Stimulated activated CD4-positive, alpha-beta T cell treated with anti-CD3 and anti-CD28 coated beads, Interleukin-12 subunit alpha, Interleukin-12 subunit beta, amount 100 ng/mL, for 48 hours (primary cell): ENCODE measurements at places on chromosomes 12 and 14.

DNA sequence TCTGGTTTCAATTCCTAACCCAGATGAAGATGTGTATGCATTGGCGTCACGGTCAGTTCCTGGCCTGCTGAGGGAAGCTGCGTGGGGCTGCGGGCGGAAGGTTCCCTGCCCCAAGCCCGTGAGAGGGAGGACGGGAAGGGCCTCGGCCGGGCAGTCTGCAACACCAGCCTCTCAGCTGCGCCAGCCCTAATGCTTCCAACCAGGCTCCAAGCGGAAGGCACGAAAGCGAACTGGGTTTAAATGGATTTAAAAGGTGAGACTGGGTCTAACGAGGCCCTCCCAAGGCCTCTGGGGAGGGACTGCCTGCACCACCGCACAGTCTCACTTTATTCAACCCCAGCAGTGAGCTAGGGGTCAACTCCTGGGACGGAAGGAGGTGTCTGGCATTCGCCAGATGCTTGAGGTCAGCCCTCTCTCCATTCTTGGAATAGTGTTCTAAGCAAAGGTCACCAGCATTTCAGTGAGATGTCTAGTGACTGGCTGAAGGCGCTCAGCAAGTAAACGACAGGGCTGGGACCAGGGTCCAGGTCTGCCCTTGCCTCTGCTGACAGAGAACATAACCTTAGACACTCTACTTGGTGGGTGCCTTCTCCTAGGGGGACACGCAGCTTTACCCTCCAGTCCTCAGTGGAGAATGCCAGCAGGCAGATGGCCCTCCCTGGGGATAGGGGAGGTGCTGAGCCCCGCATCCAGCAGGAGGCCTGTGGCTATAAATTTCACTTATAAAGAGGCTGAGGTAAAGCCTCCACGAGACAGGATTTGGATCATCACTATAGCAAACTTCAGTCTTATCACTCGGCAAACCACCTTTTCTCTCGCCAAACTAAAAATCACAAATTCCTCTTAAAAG is 92.2 kb downstream of the PIWIL1 start:
- DNase-seq = no peak

GRCh38 chr14:67529947-67530935 is 2.8 kb upstream of the PLEKHH1 start:
- no peak for DNase-seq

GRCh38 chr12:127063339-127064072 is 1203.5 kb upstream of the TMEM132C start:
- DNase-seq = no peak

GRCh38 chr12:17372508-17372907 is 717.5 kb downstream of the RERGL start:
- DNase-seq = no peak

DNA sequence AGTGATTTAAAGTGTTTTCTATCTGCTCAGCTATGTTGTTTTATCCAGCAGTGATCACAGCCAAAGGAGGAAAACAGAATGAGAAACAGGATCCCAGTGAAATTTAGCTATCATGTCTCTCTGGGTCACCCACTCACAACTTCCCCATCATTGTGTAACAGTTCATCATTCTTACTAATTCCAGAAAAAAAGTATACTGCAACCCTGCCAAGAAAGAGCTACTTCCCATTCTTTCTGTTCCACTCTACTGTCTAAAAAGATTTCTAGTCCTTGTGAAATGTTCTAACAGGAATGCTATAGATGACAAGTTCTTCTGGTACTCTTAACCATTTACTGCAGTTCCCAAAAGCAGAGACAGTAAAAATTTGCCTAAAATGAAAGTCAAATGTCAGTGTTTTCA is 39.2 kb upstream of the CD163 start:
- DNase-seq = no peak

DNA sequence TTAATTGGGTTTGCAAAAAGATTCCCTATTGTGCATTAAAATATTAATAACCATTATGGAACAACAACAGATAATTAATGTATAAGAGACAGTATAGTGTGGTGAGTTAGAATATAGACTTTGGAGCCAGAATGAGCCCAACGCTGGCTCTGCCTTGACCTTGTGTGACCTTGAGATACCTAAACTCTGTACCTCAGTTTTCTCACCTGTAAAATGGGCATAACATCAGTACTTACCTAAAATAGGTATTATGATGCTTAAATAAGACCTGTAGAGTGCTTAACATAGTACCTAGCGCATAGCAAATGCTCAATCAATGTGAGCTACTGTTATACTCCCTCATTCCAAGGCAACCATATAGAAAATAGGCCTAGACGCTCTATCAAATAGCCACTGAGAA is 90.9 kb upstream of the TTC7B start:
- DNase-seq = no peak

DNA sequence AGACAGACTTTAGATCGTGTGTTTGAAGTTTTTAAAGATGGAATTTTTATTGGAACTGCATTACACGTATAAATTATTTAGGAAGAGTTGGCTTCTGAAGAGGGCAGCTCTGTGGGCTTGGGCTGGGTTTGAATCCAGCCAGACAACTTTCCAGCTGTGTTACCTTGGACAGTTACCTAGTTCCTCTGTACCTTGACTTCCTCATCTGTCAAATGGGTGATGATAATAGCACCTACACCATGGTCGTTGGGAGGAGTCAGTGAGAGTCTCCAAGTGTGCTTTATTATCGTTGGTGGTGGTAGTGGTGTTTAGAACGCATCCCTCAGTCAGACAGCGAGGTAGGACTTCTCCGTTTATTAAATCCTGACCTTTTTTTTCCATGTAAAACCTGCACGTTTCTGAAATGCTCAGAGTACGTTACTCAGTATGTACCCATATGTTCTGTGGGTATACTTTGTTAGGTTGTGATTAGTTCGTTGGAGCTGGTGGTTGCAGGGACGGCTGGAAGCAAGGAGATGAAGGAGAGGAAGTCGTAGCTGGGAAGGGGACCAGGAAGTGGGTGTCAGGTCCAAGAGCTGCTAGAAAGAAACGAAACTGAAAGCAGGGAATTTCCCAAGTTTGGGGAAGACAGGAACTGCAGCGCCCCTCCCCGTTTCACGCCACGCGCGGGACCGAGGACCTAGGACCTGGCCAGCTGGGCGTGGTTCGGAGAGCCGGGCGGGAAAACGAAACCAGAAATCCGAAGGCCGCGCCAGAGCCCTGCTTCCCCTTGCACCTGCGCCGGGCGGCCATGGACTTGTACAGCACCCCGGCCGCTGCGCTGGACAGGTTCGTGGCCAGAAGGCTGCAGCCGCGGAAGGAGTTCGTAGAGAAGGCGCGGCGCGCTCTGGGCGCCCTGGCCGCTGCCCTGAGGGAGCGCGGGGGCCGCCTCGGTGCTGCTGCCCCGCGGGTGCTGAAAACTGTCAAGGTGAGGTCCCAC is at the start of gene OAS3:
Gene OAS3 (plus strand): TSS at position 734 of the 979 bp plus-strand sequence. CDS start 57 bp downstream, at position 791.
- peak; percentile 51 for DNase-seq

DNA sequence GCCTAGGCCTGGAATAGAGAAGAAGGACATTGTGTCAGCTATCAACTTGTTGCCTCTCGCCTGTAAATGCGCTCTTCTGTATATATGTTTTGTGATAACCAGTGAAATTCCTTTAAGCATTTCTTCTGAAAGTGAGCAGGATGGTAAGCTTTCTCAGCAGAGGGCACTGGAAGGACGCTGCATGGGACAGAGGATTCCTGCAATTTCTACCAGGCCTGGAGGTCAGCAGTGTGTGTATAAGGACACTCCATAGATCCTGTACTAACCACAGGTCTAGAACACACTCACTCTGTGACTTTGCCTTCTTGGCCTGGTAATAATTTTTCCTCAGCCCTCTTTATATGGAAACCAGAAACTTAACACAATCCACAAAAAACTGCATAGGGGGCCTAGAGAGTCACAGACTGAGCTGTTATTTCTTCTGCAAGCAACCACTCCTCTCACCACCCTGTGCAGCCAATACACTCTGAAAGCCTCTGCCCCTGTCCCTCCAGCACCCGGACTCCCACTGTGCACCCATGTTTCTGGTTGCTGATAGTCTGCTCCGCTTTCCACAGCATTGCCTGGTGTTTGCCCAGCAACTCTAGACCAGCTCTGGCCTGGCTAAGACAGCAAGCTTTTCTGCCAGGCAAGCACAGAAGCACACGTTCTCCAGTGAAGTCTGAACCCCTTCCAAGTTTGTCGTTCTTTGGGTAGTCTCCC is 94.0 kb upstream of the RMST start:
- DNase-seq = no peak

DNA sequence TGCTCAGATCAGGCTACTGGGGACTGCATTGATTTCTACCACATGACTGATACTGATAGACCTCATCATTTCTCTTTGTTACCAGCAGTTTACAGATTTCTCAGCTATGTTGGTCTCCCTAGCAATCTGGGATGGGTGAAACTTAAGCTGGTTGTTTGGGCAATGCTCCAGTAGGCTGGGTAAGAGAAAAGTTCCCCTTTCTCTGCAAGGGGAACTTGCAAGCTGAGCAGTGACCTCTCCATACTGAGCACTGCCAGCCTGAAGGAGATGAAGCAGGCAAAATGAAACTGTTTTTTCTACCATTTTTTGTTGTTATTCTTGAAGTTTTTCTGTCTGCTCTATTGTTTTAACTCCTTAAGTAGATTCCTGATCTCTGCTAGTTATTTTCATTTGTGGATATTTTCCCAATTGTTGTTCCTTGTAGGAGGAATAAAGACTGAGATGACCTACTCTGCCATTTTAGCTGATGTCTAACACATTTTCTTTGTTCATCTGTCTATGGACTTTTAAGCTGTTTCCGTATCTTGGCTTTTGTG is 1.3 kb upstream of the OR4M1 start:
- no peak for DNase-seq

GRCh38 chr14:49960453-49960852 is 67.6 kb downstream of the ARF6 start:
- no peak for DNase-seq

- DNase-seq = no peak
Measured at GRCh38 chr12:58803908-58804307, 116.4 kb downstream of the LRIG3 start.

GRCh38 chr12:13523536-13524307 is 327.2 kb downstream of the EMP1 start:
- DNase-seq = no peak

- DNase-seq = peak; percentile 34
Measured at GRCh38 chr14:73829526-73830431, 21.9 kb upstream of the PTGR2 start.

GRCh38 chr14:51860825-51861499 is 550 bp downstream of the GNG2 start:
- DNase-seq = no peak

- DNase-seq = no peak
Measured at GRCh38 chr12:12323591-12323990, 26.5 kb downstream of the MANSC1 start.

DNA sequence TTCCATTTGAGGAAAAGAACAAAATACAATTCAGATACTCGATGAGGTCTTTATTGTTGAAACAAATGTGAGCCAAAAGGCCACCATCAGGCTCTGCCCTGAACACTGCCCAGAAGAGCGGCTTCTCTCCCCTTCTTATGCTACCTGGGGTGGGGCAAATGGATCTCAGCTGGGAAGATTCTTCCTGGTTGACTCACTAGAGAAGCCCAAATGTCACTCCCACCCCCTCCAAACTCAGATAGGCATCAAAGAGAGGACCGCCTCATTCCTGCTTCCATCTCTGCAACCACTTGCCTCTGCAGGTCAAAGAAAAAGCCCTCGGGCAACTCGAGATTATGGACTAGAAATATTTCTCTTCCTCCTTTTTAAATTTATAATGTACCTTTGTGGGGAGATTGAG is 55.8 kb downstream of the TBX3 start:
- DNase-seq = no peak

GRCh38 chr12:115362339-115362976 is 678.5 kb upstream of the TBX3 start:
- DNase-seq = no peak

DNA sequence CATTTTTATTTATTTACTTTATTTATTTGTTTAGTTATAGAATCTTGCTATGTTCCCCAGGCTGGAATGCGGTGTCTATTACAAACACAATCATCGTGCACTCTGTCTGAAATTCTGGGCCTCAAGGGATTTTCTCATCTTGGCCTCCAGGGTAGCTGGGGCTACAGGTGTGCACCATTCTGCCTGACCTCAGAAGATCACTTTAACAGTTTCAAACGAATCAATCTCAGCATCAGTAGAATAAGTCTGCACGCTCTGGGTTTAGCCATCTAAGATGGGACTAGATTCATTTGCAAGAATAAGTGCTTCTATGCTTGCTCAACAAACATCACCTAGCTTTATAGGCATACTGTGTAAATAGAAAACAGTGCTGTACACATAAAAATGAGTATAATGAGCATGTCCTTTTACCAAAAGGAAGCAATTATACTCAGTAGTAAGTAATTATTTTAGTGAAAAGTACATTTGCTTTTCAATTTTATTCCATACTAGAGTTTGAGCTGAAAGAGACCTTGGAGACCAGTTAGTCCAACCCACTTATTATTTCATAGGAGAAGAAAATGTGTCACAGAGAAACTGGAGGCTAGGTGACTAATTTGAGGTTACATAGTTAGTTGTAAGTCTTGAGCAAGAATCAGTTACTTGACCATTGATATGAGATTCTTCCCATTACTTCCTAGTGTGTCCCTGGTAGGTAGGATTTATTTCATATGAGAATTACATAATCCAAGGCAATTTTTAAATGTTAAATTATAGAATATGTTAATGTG is 456.5 kb upstream of the LMO3 start:
- DNase-seq = no peak

GRCh38 chr12:20154052-20154451 is 214.3 kb upstream of the PDE3A start:
- DNase-seq = no peak

DNA sequence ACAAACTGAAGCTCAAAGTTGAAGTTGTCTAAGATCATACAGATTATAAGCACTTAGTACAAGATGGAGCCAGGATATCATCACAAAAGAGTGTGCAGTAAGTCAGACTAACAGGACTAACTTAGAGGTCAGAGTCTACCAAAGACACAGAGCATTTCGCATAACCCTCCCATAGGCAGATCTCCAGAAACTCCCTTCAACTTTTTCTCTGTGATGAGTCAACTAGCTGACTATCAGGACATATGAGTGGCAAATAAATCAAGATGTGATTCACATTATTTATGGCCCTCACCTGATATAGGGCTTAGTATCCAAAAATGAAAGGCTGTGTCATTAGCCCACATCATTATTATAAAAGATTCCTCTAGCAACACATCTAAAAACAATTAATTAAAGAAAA is 484.6 kb downstream of the GALC start:
- no peak for DNase-seq

GRCh38 chr12:22625762-22626294 is 857 bp downstream of the ETNK1 start:
- DNase-seq = no peak

DNA sequence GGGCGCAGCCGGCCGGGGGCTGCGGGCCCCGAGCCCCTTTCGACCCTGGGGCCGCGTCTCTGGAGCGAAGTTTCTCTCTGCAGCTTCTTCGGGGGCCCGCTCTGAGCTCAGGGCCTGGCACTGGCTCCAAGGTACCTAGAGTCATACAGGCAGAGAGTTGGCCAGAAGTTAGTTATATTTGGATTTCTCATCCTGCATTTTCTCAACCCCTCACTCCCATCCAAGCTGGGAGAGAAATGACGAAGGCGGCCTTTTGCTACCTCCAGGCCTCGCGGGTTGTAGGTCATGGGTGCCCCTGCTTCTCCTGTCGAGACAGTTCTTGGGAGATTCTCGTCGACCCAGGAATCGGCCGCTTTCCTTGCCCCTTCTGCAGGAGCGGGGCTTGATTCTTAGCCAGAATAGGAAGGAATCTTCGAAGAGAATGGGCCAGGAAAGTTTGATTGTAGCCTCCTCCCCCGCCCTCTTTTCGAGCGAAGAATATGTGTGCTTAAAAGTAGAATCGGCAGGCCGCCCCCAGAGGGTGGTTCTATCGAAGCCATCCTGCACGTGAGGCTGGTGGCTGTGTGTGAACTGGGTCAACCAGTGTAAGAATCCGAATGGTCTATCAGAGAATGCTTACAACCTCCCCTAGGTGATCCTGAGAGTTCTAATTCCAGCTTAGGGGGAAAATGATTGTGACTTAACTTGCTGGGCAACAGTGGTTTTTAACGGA is 785 bp downstream of the MLEC start:
- DNase-seq = no peak
